ENCODE measurements at places on chromosomes 12 and 14.

GRCh38 chr14:77065851-77066577 lies 32.0 kb upstream of the CIPC start:
- DNase-seq = no peak

GRCh38 chr14:54627219-54627539 lies 60.3 kb downstream of the SAMD4A start:
- DNase-seq = no peak

DNA sequence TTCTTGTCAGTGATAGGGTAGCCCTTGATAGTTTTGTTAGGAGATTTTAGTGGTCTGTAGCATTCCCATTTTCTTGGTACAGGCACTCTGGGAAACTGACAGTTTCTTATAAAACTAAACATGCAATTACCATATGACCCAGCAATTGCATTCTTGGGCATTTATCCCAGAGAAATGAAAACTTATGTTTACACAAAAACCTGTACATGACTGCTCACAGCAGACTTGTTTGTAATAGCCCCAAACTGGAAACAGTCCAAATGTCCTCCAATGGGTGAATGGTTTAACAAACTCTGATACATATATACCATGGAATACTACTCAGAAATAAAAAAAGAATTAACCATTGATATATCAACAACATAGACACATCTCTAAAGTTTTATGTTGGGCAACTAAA lies 75.5 kb downstream of the BORCS5 start:
- DNase-seq = no peak

GRCh38 chr12:55629058-55629841 lies 7.4 kb upstream of the OR10P1 start:
- no peak for DNase-seq

GRCh38 chr12:97216848-97217247 lies 245.8 kb upstream of the RMST start:
- DNase-seq = no peak

DNA sequence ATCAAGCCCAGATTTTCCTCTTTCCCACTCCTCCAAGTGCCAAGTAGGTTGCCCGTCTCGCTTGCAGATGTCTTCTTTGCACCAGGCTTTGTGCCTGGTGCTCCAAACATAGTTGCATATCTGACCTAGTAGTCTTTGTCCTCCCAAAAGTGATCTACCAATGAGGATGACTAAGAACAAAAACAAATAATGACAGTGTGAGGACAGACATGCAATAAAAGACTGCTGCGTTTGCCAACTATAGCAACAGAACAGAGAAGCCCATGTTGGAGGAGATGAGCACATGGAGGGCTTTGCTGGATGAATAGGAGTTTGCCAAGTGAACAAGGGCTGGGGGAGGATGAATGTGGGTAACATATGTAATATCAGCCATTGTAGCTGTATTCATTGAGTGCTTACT lies 15.6 kb downstream of the DTX1 start:
- DNase-seq = no peak

- DNase-seq = no peak
Observed at GRCh38 chr12:116202940-116203339, 74.6 kb downstream of the MED13L start.

- no peak for DNase-seq
Observed at GRCh38 chr12:57340104-57340503, 89.1 kb upstream of the STAC3 start.

DNA sequence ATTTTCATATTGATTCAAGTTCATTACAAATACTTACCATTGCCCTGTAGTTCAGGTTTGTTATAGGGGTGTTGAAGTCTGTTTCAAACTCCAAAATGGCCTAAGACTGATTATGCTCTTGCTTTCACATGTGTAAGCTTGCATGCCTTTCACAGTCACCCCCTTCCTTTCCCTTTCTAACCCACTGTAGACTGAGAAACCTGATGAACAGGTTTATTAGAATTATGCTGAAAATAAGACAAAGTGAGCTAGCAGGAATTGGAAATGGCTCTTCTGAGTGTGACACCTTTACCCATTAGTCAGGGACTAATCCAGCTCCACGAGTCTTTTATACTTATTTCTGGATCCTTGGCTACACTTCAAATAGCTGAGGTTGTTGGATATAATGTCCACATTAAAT lies 38.9 kb downstream of the FBXO33 start:
- DNase-seq = no peak

DNA sequence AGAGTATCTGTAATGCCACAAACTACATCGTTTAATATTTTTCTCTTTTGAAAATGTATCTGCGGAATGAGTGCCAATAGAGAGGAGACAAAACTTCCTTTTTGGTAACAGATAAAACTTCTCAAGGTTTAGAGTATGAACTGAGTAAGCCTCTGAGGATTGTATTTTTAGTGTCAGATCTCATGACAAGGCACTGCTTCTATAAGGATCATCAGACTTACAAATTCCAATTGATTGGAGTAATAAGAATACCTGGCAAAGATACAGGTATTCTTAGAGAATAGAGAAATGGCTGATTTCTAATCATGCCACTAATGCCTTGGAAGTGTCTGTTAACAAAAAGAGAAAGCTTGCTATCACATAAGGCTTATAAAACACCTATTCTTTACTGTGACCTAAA lies 45.3 kb downstream of the SLC35F4 start:
- no peak for DNase-seq

- no peak for DNase-seq
Observed at GRCh38 chr12:117686210-117686609, 282.6 kb downstream of the KSR2 start.

DNA sequence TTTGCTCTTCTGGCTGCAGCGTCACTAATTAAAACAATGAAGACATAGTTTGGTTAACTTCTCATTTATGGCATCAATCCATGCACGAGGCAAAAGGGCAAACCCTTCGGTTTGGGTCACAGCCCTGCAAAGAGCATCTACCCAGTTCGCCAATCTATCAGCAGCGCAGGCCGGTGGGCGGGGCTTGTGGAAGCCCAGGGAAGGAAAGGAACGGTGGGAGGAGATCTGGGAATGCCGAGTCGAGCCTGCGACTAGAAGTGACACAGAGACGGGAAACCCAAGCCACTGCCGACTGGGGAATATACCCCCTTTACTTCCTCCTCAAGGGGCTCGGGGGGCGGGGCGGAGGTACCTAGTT lies 466 bp downstream of the KICS2 start:
- DNase-seq = peak; percentile 65

- DNase-seq = peak; percentile 78
Observed at GRCh38 chr12:49763006-49763591, 21.7 kb downstream of the TMBIM6 start.

DNA sequence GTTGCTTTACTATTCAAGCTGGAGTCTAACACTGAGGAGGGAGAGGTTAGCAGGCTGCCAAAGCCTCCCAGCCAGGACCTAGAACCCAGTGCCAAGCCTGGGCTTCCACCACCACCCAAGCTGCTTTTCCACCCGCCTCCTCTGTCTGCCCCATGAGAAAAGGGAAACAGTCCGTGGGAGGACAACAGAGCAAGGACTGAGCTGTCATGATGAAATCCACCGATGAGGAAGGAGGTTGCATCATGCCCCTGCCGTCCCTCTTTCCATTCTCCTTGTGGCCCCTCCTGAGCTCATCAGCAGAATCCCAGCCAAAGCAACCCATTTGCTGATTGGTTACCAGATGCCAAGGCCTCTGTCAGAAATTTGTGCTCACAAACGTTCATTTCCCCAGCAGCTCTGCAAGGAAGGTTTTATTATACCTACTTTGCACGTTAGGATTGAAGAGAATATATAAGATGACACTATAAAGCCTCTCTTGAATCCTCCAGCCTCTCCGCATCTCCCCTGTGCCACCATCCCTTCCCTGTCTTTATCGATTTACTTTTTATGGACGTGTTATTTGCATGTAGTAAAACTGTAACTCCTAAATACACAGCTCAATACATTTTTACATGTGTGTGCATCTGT lies 6.3 kb upstream of the SERPINA1 start:
- no peak for DNase-seq

DNA sequence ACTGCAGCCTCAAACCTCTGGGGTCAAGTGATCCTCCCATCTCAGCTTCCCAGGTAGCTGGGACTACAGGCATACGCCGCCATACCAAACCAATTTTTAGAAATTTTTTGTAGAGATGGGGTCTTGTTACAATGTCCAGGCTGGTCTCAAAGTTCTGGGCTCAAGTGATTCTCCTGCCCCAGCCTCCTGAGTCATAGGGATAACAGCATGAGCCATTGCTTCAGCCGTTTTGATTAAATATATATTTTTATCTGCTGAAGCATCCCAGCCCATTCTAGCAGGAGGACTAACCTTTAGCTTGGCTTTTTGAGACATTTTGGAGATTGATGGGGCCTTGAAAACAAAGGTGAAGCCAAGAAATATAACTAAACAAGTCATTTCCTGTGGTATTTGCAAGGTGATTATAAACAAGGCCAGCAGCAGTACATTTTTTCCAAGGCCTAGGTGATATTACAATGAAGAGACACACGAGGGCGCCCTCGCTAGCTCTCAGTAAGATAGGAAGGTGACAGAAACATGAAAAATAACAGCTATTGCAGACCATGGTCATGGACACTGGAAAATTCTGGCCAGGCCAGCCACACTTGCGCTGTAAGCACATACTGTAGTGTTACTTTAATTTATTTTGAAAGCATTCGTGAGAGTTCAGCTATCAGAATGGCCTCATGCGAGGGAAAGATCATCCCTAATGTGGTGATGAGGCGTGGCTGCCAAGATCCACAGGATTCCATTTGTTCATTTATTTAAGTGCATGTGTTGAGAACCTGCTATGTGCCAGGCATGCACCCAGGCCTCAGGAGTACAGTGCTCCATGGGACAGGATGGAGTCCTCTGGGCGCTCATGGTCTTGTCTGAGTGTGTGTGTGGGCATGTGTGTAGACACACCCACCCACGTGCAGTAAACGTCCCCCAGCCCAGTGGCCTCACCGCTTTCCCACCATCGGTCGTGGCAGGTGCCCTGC lies 63.5 kb downstream of the DGLUCY start:
- DNase-seq = peak; percentile 68

GRCh38 chr12:74431801-74432200 lies 105.8 kb upstream of the ATXN7L3B start:
- no peak for DNase-seq

GRCh38 chr14:90715993-90716392 lies 100.2 kb downstream of the TTC7B start:
- no peak for DNase-seq

- DNase-seq = no peak
Observed at GRCh38 chr12:131918311-131919050, 10.6 kb upstream of the PUS1 start.

DNA sequence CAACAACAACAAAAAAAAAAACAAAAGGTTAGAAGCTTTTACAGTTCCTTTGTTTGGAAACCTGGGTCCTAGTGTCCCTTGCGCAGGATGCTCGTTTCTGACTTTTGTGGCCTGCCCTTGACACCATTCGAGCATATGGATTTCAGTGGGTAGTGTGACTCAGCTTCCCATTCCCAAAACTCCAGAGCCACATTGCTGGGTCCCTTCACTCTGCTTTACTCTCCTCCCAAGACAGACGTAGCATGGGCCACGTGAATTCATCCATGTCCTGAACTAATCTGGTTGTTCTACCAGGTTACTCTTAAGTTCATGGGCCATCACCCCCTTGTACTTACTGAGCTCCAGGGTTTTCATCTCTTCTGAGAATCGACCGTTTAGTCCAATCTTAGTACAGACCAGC lies 68.0 kb upstream of the MAX start:
- DNase-seq = no peak

Measured in activated CD8-positive, alpha-beta memory T cell treated with anti-CD3 and anti-CD28 coated beads, Interleukin-2, amount 50 U/mL, for 4 hours (primary cell).